ENCODE measurements at places on chromosomes 1 and 21.

GRCh38 chr21:45869121-45870007 is 112.2 kb upstream of the COL6A1 start:
- no peak for DNase-seq

- no peak for DNase-seq
These were observed 101.4 kb upstream of the KCNK1 start for GRCh38 chr1:233512538-233512937.

- DNase-seq, result no peak
These were observed 19.1 kb upstream of the TMCO1 start for GRCh38 chr1:165787741-165788140.

GRCh38 chr1:101198842-101199636 is 37.8 kb upstream of the S1PR1 start:
- DNase-seq, result no peak
